Activated CD4-positive, alpha-beta memory T cell treated with anti-CD3 and anti-CD28 coated beads, Interleukin-2, amount 10 ng/mL, durations not matched to agents 7 days and 5 days (primary cell): ENCODE measurements at places on chromosomes 16 and 17.
A peak's percentile ranks its signal among the peaks of the same experiment; 100 is the strongest.

- H3K4me1 ChIP-seq, result peaks cover 3% of the 10 kb centered on the region
- H3K27me3 ChIP-seq, result peaks cover 7% of the 10 kb centered on the region
- H3K4me3 ChIP-seq, result no peak overlapping the region
- no peak for DNase-seq
- H3K36me3 ChIP-seq, result no peaks in the 10 kb centered on the region
Measured at GRCh38 chr16:24509536-24509935, 29.8 kb upstream of the RBBP6 start.

GRCh38 chr17:43820759-43821158, 12.2 kb downstream of the MPP3 start:
- H3K36me3 ChIP-seq, result no peaks in the 10 kb centered on the region
- no peaks in the 10 kb centered on the region for H3K4me1 ChIP-seq
- no peak overlapping the region for H3K4me3 ChIP-seq
- no peak overlapping the region for H3K27ac ChIP-seq
- no peak for DNase-seq
- H3K27me3 ChIP-seq, result no peaks in the 10 kb centered on the region

GRCh38 chr16:21167929-21168602, 9.6 kb downstream of the LDAF1 start:
- no peak overlapping the region for H3K4me3 ChIP-seq
- no peak overlapping the region for H3K27ac ChIP-seq
- H3K36me3 ChIP-seq, result peaks cover 27% of the 10 kb centered on the region
- DNase-seq, result no peak

DNA sequence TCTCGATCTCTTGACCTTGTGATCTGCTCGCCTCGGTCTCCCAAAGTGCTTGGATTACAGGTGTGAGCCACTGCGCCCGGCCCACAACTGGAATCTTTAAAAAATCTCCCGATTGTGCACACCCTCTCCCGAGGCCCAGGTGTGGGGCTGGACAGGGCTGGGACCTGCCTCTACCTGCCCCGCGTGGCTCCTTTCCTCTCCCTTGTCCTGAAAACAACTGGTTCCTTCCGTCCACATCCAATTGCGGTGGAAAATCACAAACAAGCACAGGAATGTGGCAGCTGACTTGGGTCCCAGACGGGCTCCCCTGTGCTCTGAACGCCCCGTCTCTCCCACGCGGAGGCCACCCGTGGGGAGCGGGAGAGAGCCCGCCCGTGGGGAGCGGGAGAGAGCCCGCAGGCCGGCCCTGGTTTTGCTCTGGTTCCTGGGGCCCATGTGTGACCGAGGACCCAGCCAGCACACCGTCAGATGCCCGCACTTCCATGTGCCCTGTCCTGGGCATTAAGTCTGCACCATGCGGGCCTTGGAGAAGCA, 3.0 kb upstream of the TMEM204 start:
- no peak overlapping the region for H3K4me3 ChIP-seq
- H3K27ac ChIP-seq, result no peak overlapping the region
- H3K36me3 ChIP-seq, result peaks cover 15% of the 10 kb centered on the region
- H3K4me1 ChIP-seq, result peaks cover 37% of the 10 kb centered on the region
- no peak for DNase-seq
- no peaks in the 10 kb centered on the region for H3K27me3 ChIP-seq

DNA sequence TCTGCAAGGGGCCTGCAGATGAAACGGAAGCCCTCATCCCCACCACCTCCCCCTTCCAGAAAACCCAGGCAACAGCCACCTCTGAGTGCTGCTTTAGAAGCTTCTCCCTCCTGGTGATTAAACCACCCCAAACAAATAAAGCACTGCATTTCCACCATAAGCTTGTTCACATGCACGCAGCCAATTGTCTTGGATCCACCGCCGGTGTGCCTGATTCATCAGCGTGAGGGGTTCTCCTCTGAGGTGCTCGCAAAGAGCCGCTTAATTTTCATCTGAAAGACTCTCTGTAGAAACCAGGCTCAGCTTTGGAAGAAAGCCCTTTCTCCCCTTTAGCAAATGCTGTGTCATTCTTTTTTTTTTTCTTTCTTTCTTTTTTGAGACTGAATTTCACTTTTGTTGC, 155.2 kb upstream of the EEF2KMT start:
- DNase-seq, result no peak
- no peak overlapping the region for H3K4me3 ChIP-seq
- no peak overlapping the region for H3K27ac ChIP-seq
- peaks cover 2% of the 10 kb centered on the region for H3K27me3 ChIP-seq

DNA sequence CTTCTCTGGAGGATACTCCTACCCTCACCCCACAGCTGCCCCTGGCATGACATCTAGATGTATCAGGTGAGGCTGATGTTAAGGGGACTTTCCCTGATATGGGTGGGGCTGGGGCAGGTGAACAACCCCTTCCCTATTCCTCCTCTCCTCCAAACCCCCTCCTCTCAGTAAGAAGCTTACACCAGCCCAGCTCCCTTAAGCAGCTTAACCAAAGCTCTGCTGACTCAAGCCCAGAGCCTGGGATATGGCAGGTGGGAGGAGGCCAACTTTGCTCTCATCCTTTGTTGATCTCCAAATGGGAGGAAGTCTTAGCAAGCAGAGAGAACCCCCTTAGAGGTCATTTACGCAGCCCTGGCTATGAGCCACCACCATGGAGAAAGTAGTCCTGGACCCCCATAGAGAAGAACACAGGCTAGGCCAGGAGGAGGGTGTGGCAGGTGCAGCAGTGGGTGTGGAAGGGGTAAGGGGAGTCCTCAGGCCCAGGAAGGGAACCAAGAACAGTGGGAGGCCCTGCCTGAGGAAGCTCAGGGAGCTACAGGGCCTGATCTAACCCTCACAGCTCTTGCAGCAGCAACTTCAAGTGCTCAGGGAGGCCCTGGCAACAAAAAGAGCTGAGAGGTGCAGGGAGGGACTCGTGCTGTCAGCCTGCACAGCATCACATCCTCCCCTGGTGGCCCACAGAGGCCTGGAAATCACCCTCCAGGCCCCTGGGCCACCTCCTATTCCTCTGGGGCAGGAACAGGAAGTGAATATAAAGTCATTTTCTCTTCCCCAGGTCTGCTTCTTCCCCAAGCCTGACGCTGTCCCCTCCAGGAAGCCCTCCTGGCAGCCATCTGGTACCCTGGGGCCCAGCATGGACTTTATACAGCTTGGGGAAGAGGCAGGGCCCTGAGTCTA, 2.9 kb downstream of the UNC119 start:
- peaks cover 46% of the 10 kb centered on the region for H3K4me1 ChIP-seq
- H3K4me3 ChIP-seq, result peak overlapping the region; percentile 46
- peak; percentile 80 for DNase-seq
- no peaks in the 10 kb centered on the region for H3K27me3 ChIP-seq

DNA sequence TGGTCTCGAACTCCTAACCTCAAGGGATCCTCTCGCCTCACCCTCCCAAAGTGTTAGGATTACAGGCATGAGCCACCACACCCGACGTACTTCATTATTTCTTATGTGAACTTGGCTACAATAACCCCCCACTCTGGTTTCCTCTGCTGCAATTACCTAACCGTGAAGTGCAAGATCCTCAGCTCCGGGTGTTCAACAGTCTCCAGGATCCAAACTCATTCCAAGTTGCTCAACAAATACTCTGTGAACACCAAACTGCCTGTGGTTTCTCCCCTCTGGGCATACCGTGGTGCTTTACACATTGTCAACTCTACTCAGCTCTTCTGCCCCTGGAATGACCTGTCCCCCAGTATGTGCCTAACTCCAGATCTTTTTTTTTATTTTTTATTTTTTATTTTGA, 6.8 kb upstream of the SULT1A1 start:
- H3K27me3 ChIP-seq, result no peaks in the 10 kb centered on the region
- H3K27ac ChIP-seq, result no peak overlapping the region
- H3K36me3 ChIP-seq, result no peaks in the 10 kb centered on the region
- no peak overlapping the region for H3K4me3 ChIP-seq
- peaks cover 2% of the 10 kb centered on the region for H3K4me1 ChIP-seq

- DNase-seq, result no peak
- H3K27ac ChIP-seq, result no peak overlapping the region
- peaks cover 1% of the 10 kb centered on the region for H3K36me3 ChIP-seq
- H3K4me1 ChIP-seq, result peaks cover 7% of the 10 kb centered on the region
Measured at GRCh38 chr17:47274319-47275069, 20.9 kb downstream of the ITGB3 start.

- H3K27me3 ChIP-seq, result no peaks in the 10 kb centered on the region
- H3K36me3 ChIP-seq, result peaks cover 44% of the 10 kb centered on the region
- no peak for DNase-seq
- no peak overlapping the region for H3K27ac ChIP-seq
Measured at GRCh38 chr17:17161759-17162158, 44.4 kb downstream of the PLD6 start.

DNA sequence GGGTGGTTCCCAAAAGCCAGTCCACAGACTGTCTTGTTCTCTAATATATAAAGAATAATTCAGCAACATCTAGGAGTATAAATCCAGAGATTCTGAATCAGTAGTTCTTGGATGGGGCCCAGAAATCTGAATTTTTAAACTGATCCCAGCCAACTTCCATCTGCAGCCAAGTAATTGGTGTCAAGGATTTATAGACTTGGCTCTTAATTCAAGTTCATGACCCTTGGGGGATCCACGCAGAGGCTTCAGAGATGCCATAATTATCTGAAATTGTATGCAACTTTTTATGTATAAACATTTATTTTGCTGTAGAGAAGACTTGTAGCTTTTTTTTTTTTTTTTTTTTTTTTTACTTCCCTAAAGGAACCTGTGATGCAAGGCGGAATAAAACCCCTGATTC, 60.6 kb downstream of the HLF start:
- H3K27me3 ChIP-seq, result peaks cover 5% of the 10 kb centered on the region
- no peak for DNase-seq
- H3K36me3 ChIP-seq, result no peaks in the 10 kb centered on the region
- H3K4me1 ChIP-seq, result no peaks in the 10 kb centered on the region

GRCh38 chr16:10812312-10813098, 6.1 kb downstream of the TVP23A start:
- H3K36me3 ChIP-seq, result no peaks in the 10 kb centered on the region
- DNase-seq, result no peak
- H3K27me3 ChIP-seq, result no peaks in the 10 kb centered on the region
- H3K4me3 ChIP-seq, result no peak overlapping the region

DNA sequence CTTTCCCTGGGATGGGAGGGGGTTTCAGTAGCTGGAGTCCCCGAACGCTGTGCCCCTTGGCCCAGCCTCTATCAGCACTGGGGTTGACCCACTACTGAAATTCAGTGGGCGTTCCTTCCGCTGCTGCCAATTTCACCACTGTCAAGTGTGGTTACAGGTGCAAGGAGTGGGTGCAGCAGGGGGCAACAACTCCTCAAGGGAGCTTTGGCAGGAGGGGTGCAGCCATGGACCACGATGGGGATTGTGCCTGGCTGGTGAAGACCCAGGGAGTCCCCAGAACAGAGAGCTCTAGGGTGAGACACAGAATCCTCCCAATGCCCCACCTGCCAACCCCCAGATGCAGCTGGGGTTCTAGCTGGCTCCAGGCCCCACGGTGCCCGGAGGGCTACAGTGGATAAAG, 123.5 kb upstream of the SDK2 start:
- peaks cover 4% of the 10 kb centered on the region for H3K27me3 ChIP-seq
- H3K4me3 ChIP-seq, result no peak overlapping the region
